ENCODE measurements at places on chromosomes 16 and 17.

DNA sequence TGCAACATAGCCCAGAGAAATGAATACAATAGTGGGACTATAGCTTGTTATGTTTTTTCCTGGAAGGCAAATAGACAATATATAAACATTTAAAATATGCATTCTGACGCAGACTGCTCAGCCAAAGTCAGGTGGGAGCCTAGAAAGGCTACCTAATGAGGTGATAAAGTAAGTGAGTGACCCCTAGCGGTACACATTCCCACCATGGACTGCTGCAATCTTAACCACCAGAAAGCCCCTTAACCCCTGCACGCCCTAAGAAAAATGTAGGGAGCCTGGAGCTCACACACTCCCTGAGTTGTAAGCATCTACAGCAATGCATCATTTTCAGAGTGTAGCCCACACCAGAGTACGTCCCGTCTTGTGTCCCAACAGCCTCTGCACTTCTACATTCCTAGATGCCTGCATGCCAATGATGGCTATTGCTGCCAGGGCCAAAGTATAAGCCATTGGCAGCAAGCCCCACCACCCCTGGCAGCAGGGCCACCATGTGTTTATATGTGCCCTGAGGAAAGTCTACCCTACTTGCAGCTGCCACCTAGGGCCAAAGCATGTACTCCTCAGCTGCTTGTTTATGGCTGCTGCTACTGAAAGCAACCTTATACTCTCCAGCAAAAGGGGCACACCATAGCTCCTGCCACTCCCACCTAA is 127.6 kb downstream of the KIF2B start:
- DNase-seq: no peak

- DNase-seq: no peak
These were observed 26.2 kb upstream of the FOXK2 start for GRCh38 chr17:82493226-82493781.

GRCh38 chr16:89316701-89317100 is 99.2 kb downstream of the ZNF778 start:
- DNase-seq: no peak

DNA sequence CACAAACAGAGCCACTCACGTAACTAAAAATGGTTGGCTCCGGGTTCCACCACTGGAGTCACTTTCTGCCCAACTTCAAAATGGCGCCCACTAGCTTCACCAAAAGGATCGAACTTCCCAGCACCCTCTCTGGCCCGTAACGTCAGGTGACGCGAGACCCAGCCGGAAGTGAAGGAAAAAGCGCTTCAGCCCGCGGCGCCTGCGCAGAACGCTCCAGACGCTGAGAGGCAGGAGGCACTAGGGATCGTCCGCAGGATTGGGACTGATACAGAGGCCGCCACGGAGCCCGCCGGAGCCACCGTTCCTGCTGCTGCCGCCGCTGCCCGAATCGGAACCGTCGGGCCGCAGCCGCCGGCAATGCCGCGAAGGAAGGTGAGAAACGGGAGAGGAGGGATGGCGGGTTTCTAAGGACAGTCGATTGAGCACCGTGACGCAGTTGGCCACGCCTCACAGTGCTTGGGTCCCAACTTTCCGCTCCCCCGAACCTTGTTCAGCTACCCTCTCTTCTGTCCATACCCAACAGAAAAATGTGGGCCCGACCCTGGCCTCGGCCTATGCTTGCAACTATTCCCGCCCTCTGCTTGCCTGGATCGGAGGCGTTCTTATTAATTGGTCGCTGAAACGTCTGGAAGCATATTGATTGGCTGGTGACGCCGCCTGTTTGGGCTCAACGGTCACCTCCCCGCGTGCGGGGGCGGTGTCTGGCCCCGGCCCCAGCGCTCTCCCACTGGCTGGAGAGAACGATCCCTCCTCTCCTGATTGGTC is at the start of gene KAT7:
Gene KAT7, plus strand, starts transcription at position 204 of the 765 bp plus-strand sequence. Its CDS starts 154 bp downstream, at position 358.
- peak; percentile 99 for DNase-seq

- no peak for DNase-seq
These were observed 12.6 kb downstream of the PHB1 start for GRCh38 chr17:49401971-49402611.

DNA sequence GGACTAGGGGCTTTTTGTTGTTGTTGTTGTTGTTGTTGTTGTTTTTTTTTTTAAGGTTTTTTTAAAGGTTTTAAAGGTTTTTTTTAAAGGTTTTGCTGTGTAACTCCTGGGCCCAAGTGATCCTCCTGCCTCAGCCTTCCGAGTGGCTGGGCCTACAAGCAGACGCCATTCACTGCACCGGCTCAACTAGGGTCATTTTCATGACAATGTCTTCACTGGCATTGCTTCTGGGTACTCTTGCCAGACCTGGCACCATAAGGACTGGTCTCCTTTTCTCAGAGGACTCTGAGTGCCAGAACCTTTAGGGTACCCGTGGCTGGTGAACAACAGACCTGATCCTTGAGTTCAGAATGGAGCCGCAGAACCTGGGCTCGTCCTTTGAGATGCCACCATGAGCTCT is 20.4 kb downstream of the POLR3E start:
- no peak for DNase-seq

DNA sequence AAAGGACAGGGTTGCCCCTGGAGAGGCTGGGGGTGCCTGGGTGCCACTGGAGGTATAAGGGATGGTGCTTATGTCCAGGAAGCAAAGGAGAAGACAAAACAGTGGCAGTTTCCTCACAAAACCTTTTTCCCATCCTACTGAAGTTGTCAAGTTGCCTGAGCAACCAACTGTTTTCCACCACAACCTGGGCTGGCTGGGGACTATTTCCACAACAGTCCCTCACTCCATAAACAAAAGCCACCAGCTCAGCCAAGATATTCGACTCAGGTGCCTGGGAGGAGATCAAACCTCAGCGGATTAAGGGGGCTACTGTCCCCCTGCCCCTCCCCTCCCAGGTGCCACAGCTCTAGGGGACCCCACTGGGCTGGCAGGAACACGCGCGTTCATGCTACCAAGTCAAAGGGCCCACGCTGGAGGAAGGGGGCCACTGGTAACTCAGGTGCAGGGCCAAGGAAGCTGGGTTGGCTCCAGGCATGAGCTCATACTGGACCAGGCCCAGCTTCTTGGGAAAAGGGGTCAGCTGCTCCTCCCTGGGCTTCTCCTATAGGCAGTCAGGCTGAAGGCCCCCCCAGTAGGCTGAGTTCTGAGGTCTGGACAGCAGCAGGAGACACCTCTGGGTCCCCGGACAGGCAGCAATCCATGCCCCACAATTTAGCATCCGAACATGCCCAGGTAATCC is 45.7 kb upstream of the MRPS23 start:
- DNase-seq: no peak

- no peak for DNase-seq
These were observed 476 bp upstream of the LPCAT2 start for GRCh38 chr16:55508271-55508921.

DNA sequence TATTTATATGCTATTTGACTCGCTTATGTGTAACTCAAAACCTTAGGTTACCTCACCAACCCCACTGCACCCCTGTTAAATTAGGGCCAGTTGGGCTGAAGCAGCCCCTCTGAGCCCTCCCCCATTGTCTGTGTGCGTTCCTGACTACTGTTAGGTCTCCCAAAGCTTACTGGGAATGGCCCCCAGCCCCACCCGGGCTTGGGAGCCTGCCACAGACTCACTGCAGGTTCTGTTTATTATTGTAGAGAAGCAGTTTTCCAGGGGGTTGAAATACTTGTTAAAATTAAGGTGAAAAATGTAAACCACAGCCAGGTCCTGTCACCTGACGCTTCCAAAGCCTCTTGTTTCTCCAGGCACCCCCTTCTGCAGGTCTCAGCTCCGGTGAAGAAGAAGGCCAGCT is 151.7 kb downstream of the FOXL1 start:
- no peak for DNase-seq

GRCh38 chr16:65185241-65185778 is 63.4 kb upstream of the CDH11 start:
- DNase-seq: no peak

GRCh38 chr16:85749771-85750145 is 1.1 kb downstream of the C16orf74 start:
- DNase-seq: no peak

- DNase-seq: no peak
These were observed 140.9 kb downstream of the KCNJ2 start for GRCh38 chr17:70310221-70310672.

- DNase-seq: no peak
These were observed 28.5 kb downstream of the IL21R start for GRCh38 chr16:27430512-27430911.

DNA sequence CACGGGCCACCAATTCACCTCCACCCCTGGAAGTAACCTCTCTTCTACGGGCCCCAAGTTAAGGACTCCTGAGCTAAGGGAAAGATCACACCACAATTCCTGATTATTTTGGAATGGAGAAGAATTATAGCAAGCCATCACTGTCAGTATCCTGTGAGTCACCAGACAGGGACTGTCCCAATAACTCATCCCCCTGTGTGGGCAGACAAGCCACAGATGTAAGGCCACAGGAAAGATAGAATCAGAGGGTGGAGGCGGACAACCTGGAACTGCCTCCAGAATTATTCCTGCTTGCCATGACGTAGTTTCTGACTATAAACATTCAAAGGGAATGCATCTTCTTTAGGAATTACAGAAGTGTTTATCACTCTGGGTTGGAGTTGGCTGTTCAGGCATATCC is 5.8 kb upstream of the MYO1D start:
- no peak for DNase-seq

Measured in iris pigment epithelial cell (primary cell).